ENCODE measurements at places on chromosomes 12 and 14.

DNA sequence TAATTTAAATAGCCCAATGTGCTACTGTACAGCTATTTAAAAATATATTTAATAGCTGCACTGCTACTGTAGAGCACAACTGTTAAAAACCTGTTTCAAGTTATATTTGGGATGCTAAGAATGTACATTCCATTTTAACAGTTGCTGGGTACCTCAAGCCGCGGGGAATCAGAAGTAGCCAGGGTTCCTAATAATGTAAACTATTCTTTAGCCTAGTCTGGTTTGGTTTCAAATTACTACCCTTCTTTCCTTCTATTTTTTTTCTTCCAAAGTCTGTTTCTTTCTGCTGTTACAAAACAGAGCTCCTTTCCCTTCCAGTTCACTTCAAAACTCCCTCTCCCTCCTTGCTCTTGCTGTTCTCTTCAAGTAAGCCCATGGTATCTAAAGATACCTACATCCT, 21.3 kb downstream of the SCAF11 start:
- DNase-seq, result no peak

- DNase-seq, result no peak
These were observed 2.8 kb downstream of the PPP1CC start for GRCh38 chr12:110739894-110740293.

DNA sequence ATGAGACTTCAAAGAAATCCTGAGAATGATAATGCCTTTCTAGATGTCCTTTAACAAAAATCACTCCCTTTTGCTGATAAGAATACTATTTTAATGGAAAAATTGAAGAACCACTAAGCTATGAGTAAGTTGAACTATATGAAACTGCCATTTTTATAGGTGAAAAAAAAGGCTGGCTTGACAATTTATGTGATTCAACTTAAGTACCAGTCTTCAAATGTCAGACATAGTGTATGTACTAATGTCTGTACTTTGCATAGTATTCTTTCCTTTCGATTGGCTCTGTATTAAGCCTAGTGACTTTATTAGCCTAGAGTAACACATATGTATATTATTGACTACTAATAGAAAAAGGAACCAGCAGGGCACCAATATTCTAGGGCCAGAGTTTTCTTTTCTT, 11.9 kb downstream of the HEATR5A start:
- no peak for DNase-seq

DNA sequence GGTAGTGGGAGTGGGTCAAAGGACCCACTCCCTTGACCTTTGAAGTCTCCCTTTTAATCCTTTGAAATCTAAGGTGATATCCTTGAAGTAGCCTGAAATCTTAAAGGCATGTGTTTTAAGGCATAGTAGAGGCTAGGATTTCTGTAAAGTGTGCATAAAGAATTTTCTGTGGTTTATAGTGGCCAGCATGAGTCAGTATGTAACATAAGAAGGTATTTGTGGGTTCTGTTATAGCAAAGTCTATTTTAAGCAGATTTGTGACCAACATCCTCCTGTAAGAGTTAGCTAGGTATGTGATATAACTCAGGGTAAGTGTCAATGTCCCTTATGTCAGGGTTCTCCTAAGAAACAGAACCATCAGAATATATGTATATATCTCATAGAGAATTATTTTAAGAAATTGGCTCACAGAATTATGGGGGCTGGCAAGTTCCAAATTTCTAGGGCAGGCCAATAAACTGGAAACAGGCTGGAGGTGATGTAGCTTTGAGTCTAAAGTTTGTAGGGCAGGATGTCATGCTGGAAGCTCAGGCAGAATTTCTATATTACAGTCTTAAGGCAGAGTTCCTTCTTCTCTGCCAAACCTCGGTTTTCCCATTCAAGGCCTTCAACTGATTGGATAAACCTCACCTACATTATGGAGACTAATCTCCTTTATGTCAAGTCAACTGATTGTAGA, 18.7 kb upstream of the EPYC start:
- no peak for DNase-seq
